ENCODE measurements at places on chromosomes 6 and 20.

DNA sequence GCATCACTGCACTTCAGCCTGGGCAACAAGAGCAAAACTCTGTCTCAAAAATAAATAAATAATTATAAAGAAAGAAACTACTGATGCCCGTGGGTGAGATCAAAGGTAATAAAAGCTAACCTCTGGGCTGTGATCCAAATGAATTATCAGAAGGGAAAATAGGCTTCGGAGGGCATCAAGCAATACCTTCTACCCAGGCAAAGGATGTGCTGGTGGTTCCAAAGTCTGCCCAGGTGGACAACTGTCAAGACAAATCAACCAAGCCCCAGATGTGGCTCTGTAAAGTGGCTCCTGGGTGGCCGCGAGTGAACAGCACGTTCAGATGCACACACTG lies 95.6 kb downstream of the SCML4 start:
- no peak for DNase-seq

GRCh38 chr6:158774717-158775449 lies 44.3 kb downstream of the EZR start:
- no peak for DNase-seq

- no peak for DNase-seq
These were observed 57.0 kb downstream of the TNFAIP3 start for GRCh38 chr6:137923866-137924653.

- no peak for DNase-seq
These were observed 32.6 kb downstream of the MDFI start for GRCh38 chr6:41670703-41671360.

DNA sequence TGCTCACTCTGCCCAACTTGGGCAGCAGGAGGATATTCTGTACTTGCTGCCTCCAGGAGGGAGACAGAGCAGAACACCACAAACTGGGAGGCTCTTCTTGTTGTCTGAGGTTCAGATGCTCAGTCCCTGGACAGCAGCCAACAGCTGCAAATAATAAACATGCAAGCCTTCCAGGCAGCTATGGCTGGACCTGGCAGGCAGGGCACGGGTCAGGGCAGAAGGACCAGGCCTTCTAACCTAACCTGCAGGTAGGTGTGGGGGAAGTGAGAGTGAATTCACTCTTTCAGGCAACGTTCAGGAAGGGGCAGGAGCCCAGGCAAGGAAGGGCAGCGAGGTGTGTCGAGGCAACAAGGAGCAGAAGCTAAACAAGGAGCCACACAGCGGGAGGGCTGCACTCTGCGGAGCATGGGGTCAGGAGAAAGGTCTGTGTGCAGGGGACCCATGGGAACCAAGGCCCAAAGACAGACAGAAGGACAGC lies 31.5 kb downstream of the NINL start:
- no peak for DNase-seq

DNA sequence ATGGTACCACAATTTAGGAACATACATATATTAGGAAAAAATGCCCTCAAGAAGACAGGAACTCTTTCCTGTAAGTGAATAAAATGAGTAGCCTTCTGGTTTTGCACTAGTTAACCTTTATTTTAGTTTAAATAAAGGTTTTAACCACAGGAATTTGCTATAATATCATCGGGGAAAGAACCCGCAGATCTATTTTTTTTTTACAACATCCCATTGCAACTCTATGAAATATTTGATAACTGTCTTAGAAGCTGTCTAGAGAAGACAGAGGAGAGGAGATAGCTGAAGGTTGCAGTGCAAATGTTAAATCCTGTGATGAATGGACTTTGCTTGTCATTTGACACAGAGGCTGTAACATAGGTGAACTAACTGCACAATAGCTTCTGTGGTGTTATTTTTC lies 69.5 kb downstream of the TINAG start:
- DNase-seq, result no peak

GRCh38 chr6:28531479-28532128 lies 5.9 kb downstream of the GPX5 start:
- no peak for DNase-seq

- no peak for DNase-seq
These were observed 46.7 kb downstream of the GJA1 start for GRCh38 chr6:121482004-121482693.

GRCh38 chr6:13579911-13580310 lies 5.5 kb downstream of the SIRT5 start:
- DNase-seq, result no peak

GRCh38 chr6:11315743-11316437 lies 83.4 kb upstream of the NEDD9 start:
- no peak for DNase-seq

DNA sequence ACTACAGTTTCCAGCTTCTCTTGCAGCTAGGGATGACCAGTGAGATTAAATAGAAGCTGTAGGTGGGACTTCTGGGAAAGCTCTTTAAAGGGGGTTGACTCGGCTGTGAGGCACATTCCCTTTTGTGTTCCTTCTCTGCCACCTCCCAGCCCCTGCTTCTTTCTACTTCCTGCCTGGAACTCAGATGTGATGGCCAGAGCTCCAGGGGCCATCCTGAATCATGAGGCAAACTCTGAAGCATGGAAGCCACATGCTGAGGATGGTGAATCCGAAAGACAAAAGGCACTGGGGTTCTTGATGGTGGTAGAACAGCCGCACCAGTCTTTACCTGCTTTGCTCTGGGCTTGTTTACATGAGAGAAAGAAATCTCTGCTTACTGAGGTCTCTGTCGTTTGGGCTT lies 9.1 kb downstream of the CEBPB start:
- no peak for DNase-seq

GRCh38 chr6:26025894-26026832 lies 61.1 kb upstream of the HFE start:
- no peak for DNase-seq

DNA sequence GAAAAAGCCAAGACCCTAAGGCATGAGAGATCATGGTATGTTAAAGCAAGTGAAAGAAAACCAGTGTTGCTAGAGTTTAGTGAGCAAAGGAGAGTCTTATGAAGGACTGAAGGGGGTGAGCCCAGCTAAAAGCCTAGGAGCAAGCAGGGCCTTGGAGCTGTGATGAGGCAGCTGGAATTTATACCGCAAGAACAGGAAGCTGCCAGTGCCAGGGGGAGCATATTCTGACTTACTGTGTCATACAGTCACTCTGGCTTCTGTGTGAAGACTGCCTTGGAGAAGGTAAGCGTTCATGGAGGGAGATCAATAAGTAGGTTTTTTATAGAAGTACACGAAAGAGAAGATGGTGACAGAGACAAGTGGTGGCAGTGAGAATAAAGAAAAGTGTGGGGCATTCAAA lies 308.9 kb upstream of the THEMIS start:
- DNase-seq, result no peak

DNA sequence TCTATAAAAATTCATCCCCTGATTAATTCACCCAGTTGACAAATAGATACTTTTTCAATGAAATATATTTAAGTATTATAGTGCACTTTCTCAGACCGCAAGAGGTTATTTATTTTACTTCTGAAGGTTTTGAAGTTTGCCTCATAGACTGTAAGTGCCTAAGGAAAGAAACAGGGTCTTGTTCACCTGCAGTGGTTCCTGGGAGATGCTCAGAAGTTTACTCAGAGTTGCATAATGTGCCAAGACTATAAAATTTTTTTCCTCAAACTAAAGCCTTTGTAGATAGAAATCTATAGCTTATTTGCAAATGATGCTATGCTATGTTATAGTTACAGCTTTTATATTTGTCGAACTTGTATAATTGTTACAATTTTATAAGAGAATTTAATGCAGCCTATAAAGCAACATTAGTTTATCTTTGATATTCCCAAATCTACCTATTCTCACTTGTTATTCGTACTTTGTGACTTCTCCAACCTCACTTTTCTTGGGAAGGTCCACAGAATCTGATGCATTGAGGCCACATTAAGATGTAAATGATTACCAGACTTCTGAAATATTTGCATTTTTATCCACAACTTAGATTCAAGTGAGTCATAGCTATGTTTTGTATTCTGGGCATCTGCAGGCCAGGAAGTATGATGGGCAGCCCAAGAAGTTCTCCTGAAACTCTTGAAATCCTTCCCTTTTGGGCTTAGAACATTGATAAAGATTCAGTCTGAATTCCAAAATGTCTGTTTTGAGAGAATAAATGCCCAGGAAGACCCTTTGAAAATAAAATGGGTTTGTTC lies 35.7 kb downstream of the KCNQ5 start:
- DNase-seq, result no peak

- DNase-seq, result no peak
These were observed 8.8 kb downstream of the DLGAP4 start for GRCh38 chr20:36314734-36315544.

GRCh38 chr6:89482126-89482525 lies 49.2 kb downstream of the ANKRD6 start:
- no peak for DNase-seq

DNA sequence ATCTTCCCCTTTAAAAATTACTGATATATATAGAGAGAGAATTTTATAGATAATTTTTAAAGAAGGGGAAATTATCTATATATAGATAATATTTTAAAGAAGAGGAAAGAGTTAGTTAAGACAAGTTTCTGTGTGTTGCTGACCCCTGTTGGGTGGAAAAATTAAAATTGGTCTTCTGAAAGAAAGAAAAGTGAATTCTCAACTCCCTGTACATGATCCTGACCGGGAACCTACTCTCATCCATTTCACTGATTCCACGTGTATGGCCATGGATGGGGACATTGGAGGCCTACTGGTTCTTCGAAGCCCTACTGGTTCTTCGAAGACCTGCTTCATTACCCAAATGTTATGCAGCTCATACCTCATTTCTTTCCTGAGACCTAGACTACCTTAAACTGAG lies 53.0 kb upstream of the TCF21 start:
- no peak for DNase-seq

GRCh38 chr6:130019326-130020072 lies 1.1 kb downstream of the L3MBTL3 start:
- DNase-seq, result no peak

- no peak for DNase-seq
These were observed 165.5 kb upstream of the OPRM1 start for GRCh38 chr6:153873541-153873940.

GRCh38 chr6:150717419-150717818 lies 117.7 kb downstream of the PLEKHG1 start:
- no peak for DNase-seq
